Kidney tubule cell (primary cell): ENCODE measurements at places on chromosomes 7 and 10.

GRCh38 chr10:114631666-114632417 is 26.2 kb downstream of the ABLIM1 start:
- peak; percentile 85 for DNase-seq

DNA sequence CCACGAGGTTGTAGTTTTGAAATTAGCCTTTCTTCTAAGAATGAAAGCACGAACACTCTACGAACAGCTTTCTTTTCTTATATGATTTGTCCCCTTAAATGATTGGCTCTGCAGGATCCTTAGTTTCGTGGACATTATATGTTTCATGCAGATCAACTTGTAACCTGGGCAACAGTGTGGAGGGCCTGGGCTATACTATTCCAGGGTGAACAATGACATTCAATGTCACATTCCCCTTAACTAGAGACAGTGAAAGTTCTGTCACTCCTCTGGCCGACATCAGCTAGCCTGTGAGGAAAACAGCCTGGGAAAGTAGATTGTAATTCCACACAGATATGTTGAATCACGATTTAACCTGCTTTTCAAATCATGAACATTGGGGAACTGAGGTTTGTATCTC is 23.4 kb downstream of the TAS2R16 start:
- no peak for DNase-seq

DNA sequence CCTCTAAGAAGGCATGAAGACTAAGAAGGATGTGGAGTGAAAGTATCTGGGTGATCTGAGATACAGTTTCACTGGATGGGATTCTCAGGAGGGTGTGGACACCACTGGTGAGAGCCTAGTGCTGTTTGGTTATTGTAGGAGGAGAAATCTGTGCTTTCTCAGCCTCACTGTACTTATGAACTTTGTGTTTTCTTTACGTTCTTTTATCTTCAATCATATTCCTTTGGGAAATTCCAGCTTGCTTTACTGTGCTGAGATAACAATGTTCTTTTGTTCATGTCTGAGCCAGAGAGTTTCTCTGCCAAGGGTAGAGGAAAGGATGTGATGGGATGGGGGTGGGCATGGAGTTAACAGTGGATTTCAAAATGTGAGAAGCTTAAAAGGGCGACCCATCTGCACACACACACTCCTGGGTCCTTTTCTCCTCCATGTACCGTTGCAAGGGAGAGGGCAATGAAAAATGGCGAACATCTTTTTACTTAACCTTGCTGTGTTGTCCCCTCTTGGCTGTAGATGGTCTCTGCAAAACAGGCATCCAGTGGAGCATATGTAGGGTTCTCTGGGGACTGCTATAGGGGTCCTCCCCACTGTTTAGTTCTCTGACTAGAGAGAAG is 25.0 kb upstream of the TAX1BP1 start:
- DNase-seq = no peak

DNA sequence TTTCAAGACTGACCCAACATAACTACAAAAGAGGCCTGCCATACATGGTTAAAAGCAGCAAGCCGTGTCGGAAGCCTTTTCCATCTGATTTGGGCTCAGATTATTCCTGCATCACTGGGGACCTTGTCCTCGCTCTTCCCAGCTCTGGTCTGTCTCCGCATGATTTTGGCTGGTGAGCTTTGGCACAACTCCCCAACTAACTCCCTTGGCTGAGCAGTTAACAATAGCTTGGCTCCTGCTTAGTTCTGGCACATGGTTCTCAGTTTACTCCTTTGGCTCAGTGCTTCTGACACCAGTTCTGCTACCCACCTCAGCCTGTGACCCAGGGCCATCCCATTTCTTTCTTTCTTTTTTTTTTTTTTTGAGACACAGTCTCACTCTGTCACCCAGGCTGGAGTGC is 17.0 kb downstream of the AGK start:
- no peak for DNase-seq

DNA sequence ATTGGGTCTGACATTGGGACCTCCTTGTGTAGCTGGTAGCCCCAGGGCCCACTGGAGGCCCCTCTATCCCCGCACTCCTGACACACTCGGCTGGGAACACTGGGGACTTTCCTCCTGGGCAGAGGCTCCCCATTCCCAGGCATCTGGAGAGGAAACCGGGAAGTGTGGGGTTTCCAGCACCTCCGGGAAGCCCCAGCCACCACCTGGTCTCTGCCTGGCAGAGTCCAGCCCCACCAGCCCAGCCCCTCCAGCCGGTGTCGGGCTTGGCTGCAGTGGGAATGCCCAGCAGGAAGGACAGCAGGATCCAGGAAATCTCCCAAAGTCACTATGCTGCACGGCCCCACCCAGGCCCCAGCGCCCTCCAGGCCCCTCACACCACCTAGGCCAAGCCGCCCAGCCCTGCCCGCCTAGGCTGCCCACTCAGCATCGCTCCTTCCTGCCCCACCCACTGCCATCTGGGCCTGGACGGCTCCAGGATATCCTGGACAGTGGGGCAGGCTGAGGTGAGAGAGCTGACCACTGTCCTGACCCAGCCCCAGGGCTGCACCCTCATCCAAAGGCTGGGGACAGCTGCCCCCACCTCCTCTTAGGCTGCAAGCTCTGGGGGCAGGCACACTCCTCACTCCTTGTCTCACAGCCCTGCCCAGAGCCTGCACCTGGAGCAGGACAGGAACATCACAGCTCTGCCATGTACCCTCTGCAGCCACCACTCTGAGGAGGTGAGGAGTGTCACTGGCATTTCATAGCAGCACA is 11.8 kb downstream of the RASGEF1A start:
- DNase-seq = no peak
